ENCODE measurements at places on chromosomes 5 and 9.

DNA sequence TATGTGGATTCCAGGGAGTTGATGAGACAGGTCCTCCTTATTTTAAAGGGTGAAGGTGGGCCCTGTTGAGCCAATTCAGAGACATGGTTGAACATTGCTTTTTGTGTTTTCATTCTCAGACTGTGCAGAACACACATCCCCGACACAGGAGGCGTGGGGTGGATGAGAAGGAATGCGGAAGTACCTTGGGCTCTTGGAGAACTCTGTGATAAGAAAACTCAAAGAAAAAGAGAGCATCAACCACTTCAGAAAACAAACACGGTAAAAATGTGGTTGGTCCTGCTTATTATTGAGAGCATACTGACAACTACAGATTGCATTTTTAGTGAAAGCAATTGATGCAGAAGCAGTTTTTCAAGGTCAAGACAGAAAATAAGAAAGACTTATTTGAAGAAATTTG is 659.8 kb downstream of the IRX1 start:
- no peak for DNase-seq

DNA sequence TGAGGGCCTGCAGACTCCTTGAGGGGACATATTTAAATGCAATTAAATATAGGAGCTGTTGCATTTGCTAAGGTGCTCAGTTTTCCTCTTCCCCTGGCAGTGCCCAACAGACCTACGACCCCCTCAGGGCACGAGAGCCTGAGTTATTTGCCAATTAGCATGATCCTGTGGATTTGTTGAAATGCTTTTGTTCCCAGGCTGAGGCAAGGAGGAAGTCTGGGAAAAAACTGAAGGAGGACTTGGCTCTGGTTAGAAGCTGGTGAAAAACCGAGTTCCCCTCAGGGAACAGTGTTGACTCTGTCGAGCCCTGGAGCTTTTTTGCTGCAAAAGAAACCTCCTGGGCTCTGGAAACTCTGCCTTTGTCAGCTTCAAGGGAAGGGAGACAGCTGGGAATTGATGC is 103.6 kb upstream of the SHB start:
- no peak for DNase-seq

GRCh38 chr5:170641589-170642031 is 137.8 kb downstream of the KCNIP1 start:
- no peak for DNase-seq

DNA sequence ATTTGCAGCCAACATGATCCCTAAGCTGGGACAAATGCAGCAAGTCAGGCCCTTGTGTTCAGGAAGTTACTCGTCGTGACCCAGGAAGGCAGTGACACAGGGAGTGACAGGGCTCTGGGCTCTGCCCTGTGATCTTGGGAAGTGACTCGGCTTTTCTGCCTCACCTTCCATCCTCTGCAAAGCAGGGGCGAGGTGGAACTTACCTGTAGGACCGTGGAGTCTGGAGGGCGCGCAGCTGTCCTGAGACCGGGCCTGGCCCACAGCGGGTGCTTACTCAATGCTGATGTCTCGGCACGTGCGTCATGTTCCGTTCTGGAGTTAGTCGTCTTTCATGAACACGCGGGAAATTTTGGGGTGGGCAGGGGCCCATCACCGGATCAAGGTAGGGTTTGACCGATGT is 22.8 kb upstream of the LPCAT1 start:
- DNase-seq: peak; percentile 41

DNA sequence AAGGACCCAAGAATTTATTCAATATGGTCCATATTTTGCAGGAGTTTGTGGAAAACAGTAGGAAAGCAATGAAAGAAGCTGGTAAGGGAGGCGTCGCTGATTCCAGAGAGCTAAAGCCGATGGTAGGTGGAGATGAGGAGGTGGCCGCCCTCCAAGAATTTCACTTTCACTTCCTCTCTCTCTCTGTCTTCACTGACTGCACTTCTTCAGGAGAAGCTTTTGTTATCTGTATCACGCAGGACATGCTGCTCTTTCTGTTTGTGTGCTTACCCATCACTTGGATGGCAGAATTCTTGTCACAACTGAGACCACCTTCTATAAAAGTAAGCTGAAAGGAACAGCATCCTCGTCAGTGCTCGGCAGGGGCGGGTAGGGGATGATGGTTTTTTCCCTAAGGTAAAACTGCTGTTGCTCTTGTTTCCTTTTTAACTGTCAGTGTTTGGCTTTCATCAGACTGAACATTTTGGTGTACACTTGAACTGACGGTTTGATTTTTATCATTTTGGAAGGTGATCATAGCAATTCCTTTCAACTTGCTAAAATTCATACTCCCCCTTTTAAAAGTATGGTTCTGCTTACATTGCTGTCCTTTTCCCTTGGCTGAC is 62.4 kb upstream of the FSD1L start:
- no peak for DNase-seq

GRCh38 chr5:178422400-178422775 is 167.8 kb downstream of the COL23A1 start:
- DNase-seq: no peak

- no peak for DNase-seq
These were observed 26.8 kb upstream of the PHF2 start for GRCh38 chr9:93549611-93550010.

- no peak for DNase-seq
These were observed 113.9 kb downstream of the SEC61B start for GRCh38 chr9:99336005-99336404.

DNA sequence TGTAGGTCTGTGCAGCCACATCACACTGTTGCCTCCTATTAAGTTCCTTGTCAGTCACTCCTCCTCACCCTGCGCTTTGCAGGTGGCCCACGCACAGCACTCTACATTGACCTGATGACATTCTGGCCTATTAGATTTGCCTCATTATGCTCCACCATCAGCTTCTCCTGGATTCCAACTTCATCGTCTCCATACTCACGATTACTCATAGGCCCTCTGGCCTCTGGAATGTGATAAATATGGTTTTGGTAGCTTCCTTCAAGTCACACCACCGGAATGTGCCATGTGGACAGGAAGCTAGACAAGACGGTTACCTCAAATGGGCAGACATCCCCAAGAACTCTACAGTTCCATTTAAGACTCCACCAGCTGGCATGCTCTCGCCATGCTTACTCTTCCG is 158.0 kb upstream of the LHFPL2 start:
- DNase-seq: no peak

DNA sequence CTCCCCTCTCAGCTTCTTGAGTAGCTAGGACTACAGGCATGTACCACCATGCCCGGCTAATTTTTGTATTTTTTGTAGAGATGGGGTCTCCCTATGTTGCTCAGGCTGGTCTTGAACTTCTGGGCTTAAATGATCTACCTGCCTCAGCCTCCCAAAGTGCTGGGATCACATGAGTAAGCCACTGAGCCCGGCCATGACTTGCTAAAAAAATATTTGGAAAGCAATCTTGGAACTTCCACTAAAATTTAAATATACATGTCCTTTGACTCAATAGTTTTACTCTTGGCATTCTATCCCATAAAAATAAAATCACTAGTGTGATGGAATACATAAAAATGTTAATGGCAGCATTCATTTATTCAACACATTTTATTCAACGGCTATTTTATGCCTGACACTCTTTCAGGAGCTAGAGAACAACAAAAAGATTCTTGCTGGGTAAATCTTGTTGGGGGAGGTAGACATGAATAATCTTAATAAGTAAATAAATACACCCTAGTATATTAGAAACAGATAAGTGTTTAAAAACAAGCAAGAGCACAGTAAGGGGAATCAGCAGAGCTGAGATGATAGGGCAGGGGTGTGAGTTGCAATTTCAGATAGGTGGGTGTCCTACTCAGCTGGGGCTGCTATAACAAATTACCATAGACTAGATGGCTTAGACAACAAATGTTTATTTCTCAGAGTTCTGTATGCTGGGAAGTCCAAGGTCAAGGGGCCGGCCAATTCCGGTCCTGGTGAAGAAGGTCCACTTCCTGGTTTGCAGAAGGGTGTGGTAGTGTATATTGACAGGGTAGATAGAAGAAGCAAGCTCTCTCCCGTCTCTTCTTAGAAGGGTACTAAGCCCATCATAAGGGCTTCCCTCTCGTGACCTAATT is 50.7 kb downstream of the KCNV2 start:
- no peak for DNase-seq

- DNase-seq: no peak
These were observed 61.3 kb upstream of the IQGAP2 start for GRCh38 chr5:76341651-76342334.

- DNase-seq: no peak
These were observed 1.1 kb upstream of the DNAJB5 start for GRCh38 chr9:34988218-34989002.

DNA sequence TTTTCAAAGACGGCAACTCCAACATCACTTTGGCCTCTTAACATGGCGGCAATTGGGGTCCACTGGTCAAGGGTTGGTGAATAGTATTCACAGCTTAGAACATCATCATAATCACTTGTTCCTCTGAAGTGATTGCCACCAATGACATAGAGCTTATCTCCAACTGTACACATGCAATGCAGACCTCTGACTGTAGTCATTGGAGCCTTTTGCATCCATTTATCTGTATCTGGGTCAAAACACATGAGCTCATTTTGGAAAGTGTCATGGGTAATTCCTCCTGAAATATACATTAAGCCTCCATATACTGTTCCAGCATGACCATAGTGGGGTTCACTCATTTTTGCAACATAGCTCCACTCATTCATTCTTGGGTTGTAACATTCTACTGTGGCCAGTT is 2.0 kb downstream of the KLHL9 start:
- DNase-seq: no peak

GRCh38 chr5:40791715-40792139 is 6.4 kb downstream of the PRKAA1 start:
- DNase-seq: no peak

DNA sequence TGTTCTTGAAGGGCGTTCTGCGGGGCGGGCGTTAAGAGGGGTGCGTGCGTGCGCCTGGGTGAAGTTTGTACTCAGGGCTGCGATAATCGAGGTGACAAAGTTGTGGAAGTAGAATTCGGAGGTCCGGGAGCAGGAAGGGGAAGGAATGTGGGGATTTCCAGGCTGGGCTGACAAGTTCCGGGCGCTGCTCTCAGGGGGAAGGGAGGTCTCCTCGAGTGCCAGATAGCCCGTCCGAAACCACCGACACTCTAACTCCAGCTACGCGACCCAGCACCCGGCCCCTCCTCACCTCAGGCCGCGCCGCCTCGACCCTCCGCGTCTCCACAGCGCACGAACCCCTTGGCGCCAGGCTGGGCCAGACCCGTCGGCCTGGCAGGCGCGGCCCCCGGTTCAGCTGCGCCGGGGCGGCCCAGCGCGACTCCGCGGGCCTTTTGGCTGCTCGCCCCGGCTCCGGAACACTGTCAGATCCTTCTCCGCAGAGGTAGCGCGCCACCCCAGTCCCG is at the start of gene IL6ST:
IL6ST (minus strand) TSS at position 469 of the 503 bp plus-strand sequence. CDS start 18,685 bp downstream, outside the sequence.
- no peak for DNase-seq

DNA sequence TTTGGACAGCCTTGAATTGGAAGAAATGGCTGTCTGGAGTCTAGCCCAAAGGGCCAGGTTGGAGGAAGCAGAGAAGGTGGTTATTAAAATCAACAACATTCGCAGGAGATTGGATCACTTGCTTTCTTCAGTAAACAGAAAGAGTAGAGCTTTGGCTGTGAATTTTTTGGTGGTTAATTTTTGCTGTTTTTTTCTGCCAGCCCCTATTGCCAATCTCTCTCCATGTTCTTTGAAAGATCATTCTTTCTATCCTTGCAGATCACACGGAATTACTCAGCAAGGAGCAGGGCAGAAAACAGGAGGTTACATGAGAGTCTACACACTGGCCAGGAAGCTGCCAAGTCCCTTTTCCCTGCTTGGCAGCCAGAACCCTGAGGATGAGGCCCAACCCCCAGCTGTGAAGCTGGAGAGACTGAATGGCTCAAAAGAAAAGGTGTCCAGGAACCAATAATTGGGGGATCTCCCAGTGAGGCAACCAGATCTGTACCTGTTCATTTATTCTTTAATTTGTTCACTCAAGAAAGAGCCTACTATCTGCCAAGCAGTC is 13.0 kb downstream of the GLRX start:
- no peak for DNase-seq

DNA sequence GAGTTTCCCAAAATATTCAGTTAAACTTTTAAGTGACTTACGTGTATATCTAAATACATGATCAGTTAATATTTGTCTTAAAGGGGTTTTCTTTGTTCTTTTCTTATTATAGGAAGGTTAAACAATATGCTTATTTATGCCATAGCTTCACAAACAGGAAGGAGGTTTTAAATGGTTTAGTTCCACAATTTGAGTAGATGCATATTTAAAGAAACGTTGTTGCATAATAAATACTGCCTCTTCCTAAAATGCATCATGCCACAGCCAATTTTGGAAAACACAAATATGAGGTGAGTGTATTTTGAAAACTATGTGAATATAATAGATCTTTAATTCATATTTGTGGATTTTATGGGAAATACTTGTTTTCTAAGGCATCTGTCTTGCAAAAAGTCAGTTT is 2.5 kb upstream of the ADRB2 start:
- no peak for DNase-seq

DNA sequence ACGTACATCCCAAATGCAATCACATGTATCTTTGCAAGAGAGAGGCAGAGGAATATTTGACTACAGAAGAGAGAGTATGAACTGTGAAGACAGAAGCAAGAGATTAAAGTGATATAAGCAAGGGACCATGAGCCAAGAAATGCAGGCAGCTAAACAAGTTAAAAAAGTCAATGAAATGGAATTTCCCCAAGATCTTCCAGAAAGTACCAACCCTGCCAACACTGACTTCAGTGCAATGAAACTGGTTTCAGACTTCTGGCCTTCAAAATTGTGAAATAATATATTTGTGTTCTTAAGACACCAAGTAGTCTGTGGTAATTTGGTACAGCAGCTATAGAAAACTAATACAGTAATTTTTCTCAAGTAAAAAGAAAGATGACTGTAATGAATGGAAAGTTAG is 20.9 kb downstream of the FOXI1 start:
- DNase-seq: no peak

DNA sequence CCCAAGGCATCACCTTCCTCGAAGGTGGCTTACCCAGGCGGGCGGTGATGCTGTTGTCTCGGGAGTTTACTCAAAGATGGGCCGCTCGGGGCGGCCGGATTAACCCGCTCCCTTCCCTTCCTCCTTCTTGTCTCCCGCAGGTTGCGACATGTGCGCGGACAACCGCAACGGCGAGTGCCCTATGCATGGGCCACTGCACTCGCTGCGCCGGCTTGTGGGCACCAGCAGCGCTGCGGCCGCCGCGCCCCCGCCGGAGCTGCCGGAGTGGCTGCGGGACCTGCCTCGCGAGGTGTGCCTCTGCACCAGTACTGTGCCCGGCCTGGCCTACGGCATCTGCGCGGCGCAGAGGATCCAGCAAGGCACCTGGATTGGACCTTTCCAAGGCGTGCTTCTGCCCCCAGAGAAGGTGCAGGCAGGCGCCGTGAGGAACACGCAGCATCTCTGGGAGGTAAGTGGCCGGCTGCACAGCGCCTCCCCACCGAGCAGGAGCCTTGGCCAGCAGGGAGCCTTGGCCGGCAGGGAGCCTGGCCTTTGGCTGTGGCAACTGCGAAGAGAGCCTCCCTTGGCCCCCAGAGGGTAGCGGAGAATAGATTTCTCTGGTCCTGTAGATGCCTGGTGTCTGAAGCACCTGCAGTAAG is 10.6 kb downstream of the PRDM6 start:
- DNase-seq: peak; percentile 80

GRCh38 chr9:131523451-131524435 is 7.3 kb downstream of the UCK1 start:
- DNase-seq: no peak

Measured in 8988T (cell line).